ENCODE measurements at places on chromosomes 6 and 20.

GRCh38 chr6:112877134-112878100 lies 530.3 kb downstream of the RFPL4B start:
- no peak for DNase-seq

- DNase-seq, result no peak
Observed at GRCh38 chr6:54722328-54722727, 124.2 kb upstream of the FAM83B start.

- DNase-seq, result no peak
Observed at GRCh38 chr6:124677874-124678273, 284.4 kb upstream of the RNF217 start.

- DNase-seq, result no peak
Observed at GRCh38 chr6:117387454-117387974, 38.2 kb downstream of the ROS1 start.

DNA sequence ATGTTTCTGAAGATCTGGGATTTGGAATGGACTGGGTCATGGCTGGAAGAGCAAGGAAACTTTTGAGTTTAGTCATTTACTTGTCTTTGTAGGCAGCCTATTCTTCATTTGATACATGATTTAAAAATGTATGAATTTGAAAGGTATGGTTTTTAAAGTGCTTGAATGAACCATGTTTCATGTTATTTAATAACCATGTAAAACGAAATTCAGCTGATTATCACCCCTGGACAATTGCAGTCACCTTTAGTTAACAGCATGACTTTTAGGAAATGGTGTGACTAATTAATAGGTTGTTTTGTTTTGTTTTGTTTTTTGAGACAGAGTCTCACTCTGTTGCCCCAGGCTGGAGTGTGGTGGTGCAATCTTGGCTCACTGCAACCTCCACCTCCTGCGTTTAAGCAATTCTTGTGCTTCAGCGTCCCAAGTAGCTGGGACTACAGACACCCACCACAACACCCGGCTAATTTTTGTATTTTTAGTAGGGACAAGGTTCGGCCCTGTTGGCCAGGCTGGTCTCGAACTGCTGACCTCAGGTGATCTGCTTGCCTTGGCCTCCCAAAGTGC lies 2.1 kb downstream of the STX11 start:
- no peak for DNase-seq

DNA sequence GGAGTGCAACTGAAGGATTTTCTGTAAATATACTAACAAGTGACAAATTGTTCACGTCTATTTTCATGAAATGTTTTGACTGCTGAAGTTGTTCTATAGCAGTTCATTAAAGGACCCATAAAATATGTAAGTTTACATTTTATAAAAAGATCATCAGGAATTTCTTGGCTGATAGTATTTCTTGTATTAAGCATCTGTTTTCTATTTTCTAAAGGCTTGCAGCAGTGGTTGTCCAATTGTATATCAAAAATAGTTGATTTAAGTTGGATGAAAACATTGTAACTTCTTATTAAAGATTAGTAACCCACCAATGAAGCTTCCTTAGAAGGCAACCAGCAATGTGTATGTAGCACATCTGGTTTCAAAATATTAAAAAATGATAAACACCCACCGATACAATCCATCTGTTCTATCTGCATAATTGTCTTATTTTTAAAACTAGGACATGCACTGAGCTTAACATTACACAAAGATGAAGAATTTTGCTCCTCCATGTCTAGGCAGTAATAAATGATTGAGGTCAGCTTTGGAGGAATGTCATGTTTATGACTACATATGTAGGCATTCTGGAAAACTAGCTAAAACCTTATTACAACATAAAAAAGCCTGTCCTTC lies 301.3 kb upstream of the TCF21 start:
- no peak for DNase-seq

DNA sequence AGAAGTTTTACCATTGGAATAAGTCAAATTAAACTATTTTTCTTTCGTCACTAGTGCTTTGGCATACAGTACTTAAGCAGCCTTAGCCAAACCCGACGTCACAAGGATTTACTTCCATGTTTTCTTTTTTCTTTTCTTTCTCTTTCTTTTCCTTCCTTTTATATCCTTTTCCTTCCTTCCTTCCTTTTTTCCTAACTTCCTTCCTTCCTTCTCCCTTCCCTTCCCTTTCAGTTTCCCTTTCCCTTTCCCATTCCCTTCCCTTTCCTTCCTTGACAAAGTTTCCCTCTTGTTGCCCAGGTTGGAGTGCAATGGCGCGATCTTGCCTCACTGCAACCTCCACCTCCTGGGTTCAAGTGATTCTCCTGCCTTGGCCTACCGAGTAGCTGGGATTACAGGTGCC lies 9.9 kb downstream of the ULBP3 start:
- DNase-seq, result no peak

DNA sequence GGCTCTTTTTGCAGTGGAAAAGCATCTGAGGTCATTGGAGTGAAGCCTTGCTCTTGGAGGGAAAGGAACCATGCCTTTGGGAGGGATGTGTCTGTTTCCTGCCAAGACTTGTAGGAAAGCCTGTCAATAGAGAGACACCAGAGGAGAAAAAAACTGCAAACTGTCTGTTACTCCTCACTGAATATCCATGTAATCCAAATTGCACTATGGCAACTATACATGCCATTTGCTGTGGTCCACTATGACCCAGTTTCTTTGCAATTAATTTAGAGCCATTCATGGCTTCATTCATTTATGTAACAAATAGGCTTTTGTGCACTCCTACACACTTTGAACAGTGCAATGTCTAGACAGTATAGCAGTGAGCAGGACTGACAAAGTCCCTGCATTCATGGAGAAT lies 296.5 kb downstream of the SLC35F1 start:
- DNase-seq, result no peak

GRCh38 chr6:31498748-31499147 lies 803 bp downstream of the MICB start:
- peak; percentile 40 for DNase-seq

DNA sequence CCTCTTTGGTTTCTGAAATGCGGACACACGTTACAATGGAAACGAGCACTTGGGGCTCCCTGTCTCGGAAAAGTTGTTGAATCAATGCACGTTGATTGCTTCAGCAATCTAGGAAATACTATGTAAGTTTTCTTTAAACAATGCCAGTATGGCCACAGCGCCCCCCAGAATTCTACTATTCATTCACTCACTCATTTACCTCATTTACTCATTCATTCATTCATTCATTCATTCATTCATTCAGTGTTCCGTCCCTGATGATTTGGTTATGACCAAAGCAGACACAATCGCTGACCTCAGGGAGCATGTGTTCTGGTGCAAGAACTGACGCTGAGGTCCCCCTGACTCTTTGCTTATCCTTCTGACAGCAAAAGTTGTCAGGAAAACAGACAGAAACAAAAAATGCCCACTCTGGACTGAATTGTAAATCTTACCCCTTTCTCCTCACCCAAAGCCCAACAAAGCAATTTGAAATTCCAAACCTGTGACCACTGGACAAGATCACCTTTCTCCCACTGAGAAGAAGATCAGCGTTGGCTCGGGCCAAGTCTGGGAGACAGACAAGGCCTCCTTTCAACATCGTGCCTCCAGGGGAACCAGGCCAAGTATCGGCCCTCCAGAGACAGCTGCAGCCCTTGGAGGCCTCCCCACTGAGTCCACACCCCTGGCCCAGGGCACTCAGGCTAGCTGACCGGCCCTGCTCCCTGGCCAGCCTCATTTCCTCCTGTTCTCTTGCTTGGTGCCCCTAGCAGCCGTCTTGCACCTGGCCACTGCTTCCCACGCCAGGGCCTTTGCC lies 15.0 kb upstream of the PMEPA1 start:
- DNase-seq, result no peak

GRCh38 chr6:53794137-53794719 lies 577 bp upstream of the LRRC1 start:
- DNase-seq, result peak; percentile 75

DNA sequence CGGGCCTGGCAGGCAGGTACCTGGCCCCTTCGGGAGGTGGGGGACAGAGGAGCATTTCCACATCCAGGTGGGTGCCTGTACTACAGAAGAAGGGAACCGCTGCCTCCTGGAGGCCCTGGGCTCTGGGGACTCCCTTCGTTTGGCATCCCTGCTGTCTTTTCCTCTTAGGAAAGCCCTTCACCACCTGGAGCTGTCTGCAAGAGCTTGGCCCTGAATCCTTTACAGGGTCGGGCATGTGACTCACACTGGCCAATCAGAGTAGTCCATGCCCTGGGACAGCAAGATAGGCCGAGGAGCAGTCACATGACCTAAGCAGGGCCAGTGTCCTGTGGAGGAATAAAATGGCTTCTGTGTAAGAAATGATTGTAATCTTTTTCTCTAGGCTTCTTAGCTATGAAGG lies 224.9 kb downstream of the ANKRD60 start:
- DNase-seq, result no peak

DNA sequence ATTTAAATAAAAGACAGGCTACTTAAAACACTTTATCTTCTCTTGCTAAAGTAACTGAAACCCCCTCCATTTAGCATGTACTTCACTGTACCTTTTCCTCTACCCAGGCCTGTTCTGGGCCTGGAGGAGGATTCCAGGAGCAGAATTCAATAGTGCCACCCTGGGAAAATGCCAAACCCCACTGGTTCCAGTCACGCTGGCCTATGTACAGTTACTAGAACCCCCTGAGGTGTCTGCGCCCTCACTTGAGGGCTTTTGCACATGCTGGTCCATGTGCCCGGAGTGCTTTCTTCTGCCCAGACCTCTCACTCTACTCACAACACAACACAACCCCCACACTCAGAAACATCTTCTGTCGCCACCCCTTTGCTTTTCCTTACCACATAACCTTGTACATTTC lies 45.5 kb downstream of the TRAM2 start:
- no peak for DNase-seq

DNA sequence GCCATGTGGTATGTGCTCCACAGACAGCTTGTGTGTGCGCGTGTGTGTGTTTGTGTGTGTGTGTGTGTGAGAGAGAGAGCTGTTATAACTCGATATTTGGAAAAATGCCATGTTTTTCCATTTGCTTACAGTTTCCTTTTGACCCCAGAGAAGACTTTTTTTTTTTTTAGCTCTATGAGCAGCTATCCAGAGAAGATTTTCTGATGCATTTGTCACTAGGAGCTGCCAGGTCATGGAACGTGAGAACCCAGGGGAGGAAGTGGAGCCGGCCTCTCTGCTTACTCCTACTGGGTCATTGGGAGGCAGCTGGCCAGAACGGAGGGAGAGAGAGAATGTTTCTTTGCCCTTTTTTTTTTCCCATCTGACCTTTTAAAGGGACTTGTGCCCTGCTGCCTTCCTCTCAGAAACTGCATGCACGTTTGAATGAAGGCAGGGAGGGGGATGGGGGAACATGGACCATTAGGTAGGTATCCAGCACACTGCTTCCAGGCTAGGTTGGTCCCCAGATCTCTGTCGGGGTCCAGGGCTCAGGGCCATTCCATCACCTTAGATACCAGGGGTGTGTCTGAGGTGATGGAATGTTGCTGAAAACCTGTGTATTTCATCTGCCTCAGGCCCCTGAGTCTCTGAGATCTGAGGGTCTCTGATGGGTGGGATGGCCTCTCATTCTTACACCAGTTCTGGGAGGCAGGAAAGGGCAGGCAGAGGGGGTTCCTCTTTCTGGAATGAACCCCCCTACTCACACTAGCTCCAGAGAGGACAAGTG lies 11.2 kb upstream of the MRPS18A start:
- peak; percentile 58 for DNase-seq

DNA sequence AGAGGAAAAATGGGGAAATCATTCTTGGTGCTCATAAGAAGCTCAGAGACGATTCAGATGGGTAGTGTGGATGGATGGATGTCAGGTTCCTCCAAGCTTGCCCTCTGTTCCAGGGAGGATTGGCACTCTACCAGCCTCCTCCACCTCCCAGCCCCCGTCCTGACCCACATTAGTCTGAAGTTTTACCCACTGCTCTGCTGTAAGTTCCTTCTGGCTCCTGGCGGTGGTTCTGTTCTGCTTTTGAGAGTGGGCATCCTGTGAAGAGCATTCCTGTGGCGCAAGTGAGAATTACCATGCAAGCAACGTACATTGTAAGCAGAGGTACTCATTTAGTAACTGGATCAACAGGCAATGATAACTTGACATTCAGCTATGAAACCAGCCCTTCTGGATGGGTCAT lies 103.4 kb downstream of the SYNDIG1 start:
- no peak for DNase-seq

DNA sequence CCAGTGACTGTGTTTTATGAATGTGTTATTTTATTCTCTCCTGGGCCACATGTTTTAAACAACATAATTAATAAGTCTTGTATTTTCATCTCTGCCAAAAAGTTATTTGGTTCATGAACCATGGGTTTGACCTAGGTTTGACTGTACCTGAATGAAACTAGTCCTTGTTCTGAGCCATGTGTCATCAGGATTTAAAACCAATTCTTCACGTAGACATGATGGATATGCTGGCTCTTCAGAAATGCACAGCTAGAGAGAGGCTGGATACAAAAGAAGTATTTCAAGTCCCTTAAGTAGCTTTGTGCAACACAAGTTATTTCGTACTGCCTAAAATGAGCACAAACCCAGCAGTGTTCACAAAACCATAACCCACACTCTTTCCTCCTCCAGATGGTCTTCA lies 116.1 kb downstream of the IBTK start:
- DNase-seq, result no peak

GRCh38 chr6:154683756-154684523 lies 49.3 kb upstream of the SCAF8 start:
- no peak for DNase-seq

DNA sequence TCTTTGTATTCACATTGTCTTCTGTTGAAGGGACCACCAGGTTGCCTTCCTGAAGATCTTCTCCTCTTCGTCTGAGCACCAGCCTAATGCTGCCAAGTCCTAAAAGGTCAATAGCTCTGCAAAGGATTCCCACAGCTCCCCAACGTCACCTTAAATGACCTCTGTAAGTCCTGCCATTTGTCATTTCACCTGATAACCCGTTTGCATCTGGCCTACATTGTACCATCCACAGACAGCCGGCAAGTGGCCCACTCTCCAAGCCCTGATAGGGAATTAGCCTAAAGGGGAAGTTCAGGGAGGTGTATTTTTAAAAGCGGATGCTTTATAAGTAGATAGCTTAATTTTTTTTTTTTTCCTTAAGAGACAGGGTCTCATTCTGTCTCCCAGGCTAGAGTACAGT lies 127.8 kb downstream of the ZMYND8 start:
- DNase-seq, result no peak

- DNase-seq, result no peak
Observed at GRCh38 chr6:169964486-169965180, 213.2 kb downstream of the ERMARD start.

- no peak for DNase-seq
Observed at GRCh38 chr6:27130668-27131428, 116.7 kb upstream of the PRSS16 start.

DNA sequence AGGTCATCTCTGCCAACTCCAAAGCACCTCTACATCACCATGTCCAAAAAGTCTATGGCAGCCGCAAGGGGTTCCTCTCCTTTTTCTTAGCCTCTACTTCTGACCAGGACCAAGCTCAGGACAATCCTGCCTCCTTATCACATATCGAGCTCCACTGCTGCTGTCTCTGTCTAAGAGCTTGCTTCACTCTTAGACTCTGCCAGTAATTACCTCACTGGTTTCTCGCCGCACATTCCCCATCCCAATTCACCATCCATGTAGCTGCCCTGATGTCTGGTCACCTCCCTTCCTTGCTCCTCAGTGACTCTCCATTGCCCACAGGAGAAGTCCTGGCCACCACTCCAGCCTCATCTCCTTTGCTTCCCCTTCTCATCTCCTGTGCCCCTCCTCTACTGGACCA lies 24.1 kb upstream of the PI16 start:
- no peak for DNase-seq

Measured in Calu3 (cell line).